Fibroblast of lung (primary cell): ENCODE measurements at places on chromosomes 3 and 15. TPM values are rescaled to one million over a fixed set of nuclear protein-coding genes. Genes with fewer than 3 reads are reported as not detected.

Gene ANO10
- total RNA-seq: 96.8 and 138 TPM in 2 replicates

Gene GOLGA8S
- under 0.01 TPM in 1 of 2 replicates, not detected in the other for total RNA-seq

Gene ROBO2
- total RNA-seq: 1.5 and 1.8 TPM in 2 replicates

Gene LRRIQ4
- under 0.01 TPM in 1 of 2 replicates, not detected in the other for total RNA-seq

Gene FGF12
- 0.17 TPM in 1 of 2 replicates, not detected in the other for total RNA-seq

Gene MRPS25
- 11.6 and 16.5 TPM in 2 replicates for total RNA-seq
